ENCODE measurements at places on chromosomes 13 and 19.
A peak's percentile ranks its signal among the peaks of the same experiment; 100 is the strongest.

- peak; percentile 74 for DNase-seq
Observed at GRCh38 chr19:3982701-3983541, 2.3 kb downstream of the EEF2 start.

DNA sequence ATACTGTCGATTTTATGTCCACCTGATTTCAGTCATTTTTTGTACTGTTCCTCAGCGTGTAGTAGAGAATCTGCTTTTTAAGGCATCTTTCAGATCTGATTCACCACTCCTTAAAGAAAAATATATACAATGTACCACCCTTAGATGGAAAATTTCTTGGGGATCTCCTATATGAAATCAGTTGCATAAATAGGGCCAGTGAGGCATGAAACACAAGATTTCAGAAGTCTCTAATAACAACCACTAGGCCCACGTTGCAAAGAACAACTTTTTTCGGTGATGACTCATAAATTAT is 1.4 kb downstream of the USP12 start:
- peak; percentile 84 for DNase-seq

DNA sequence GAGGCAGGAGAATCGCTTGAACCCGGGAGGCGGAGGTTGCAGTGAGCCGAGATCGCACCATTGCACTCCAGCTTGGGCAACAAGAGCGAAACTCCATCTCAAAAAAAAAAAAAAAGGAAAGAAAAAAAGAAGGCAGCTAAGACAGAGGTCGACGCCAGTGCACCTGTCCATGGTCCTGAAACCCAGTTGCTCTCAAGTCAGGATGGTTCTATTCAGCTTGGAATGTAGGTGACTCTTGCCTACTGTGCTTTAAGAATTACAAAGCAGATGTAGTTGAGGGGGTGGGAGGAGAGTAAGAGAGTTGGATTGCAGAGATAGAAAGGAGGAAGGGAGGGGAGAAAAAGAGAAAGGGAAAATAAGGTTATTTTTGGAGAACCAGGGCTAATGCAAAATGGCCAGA is 18.7 kb downstream of the CACNG7 start:
- peak; percentile 64 for DNase-seq

GRCh38 chr19:9295411-9295849 is 14.2 kb downstream of the ZNF699 start:
- DNase-seq = no peak

- DNase-seq = peak; percentile 38
Observed at GRCh38 chr13:79549355-79550106, 68.6 kb downstream of the NDFIP2 start.

DNA sequence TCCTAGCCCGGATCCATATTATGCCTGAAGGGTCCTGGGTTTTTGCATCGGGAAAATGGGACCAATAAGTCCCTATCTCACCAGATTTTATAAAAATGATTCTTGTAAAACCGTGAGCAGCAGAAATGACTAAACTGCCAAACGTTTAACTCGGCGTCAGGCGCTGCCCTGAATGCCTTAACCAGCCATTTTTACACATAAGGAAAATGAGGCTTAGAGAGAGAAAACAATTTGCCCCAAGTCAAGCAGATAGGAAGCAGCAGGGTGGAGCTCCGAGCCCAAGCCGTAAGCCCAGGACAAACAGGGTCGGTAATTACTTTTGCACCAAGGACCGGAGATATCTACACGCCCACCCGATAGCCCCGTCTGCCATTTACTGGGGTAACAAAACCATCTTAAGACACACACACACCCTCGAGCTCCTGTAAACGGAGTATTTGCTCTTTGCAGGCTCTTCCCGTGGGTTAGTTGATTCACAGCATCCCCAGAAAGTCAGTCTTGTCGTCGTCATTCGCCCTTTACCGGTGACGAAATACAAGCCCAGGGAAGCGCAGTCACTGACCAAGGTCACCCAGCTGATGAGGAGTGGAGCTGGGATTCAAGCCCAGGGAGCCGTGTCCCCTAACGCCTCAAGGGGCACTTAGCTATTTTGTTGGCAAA is 16.0 kb upstream of the MRI1 start:
- peak; percentile 74 for DNase-seq

GRCh38 chr13:111629926-111630325 is 309.5 kb downstream of the TEX29 start:
- DNase-seq = no peak

DNA sequence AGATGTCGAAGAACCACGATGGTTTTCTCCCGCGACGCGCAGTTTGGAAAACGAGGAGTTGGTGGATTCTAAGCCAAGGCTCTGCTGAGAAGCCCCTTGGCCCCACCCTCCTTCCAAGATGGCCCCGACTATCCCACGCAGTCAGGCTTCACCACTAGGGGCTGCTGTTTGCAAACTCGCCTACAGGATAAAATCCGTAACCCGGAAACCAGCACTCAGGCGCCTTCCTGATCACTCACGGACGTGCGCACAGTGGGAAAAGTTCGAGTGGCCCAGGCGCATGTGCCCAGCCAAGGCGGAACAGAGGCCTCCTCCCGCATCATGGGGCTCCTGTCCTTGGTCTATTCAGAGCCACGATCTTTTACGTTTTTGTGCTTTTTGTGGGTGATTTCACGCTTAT is 19.2 kb upstream of the UQCR11 start:
- DNase-seq = peak; percentile 37

GRCh38 chr19:46791944-46792343 is 3.5 kb upstream of the SLC1A5 start:
- DNase-seq = no peak

- peak; percentile 61 for DNase-seq
Observed at GRCh38 chr19:53394522-53394973, 401 bp upstream of the ZNF765 start.

- no peak for DNase-seq
Observed at GRCh38 chr19:2306281-2306806, 1.6 kb downstream of the LINGO3 start.

GRCh38 chr13:61413572-61414535 is 1.8 kb downstream of the PCDH20 start:
- no peak for DNase-seq

GRCh38 chr13:103607995-103608394 is 541.8 kb upstream of the SLC10A2 start:
- DNase-seq = no peak

DNA sequence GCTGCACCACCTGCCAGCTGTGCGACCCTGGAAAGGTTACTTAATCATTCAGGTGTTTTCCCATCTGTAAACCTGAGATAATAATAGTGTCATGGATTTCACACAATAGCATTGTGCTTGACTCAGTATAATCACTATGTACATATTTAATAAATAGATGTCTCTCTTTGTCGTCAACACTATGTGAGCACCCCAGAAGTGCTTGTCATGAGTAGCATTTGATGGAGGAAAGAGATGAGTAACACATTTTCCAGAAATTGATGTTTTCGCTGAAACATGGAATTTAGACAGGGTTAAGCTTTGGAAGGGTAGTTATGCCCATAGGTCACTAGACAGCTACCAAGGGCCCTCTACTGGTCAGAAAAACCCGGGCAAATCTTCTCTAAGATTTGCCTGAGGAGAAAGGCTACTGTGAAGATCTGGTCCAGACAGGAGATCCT is 9.5 kb upstream of the MBNL2 start:
- peak; percentile 49 for DNase-seq

GRCh38 chr13:75935805-75936204 is 299.7 kb downstream of the LMO7 start:
- DNase-seq = no peak

DNA sequence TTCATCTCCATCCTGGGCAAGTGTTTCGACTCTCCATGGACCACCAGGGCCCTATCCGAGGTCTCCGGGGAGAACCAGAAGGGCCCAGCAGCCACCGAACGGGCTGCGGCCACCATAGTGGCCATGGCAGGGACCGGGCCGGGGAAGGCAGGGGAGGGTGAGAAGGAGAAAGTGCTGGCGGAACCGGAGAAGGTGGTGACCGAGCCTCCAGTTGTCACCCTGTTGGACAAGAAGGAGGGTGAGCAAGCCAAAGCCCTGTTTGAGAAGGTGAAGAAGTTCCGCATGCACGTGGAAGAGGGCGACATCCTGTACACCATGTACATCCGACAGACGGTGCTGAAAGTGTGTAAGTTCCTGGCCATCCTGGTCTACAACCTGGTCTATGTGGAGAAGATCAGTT is 4.7 kb upstream of the MAP2K7 start:
- DNase-seq = no peak

Measured in IMR-90 (cell line).